ENCODE measurements at places on chromosomes 4 and X.

- no peak for DNase-seq
These were observed 23.1 kb upstream of the GATB start for GRCh38 chr4:151783867-151784266.

- DNase-seq, result no peak
These were observed 133.8 kb upstream of the STX18 start for GRCh38 chr4:4675641-4676040.

GRCh38 chr4:20194123-20195013 lies 57.3 kb upstream of the SLIT2 start:
- no peak for DNase-seq

GRCh38 chr4:14254926-14255325 lies 627.4 kb upstream of the BOD1L1 start:
- no peak for DNase-seq

DNA sequence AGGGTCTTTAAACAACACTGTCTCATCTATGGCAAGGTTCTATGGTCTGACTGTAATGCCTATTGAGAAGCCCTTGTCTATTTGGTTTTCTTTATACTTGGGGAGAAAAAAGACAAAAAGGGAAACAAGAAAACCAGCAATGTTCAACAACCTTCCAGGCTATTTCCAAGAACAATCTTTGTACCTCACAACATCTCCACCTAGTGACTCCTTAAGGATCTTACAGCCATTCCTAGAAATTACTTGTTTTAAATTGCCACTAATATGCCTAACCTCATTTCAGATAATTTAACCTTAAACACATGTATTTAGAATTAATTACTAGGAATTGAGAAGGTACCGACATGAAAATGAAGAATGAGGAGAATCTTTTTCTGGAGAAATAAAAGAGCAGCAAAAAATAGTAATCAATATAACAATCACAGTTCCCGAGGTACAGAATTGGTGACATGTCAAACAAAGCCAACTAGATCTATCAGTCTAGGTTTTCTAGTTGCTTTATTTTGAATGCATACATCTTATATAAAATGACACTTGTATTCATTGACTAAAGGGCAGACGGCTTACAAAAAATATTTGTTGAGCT lies 1.6 kb upstream of the RBM46 start:
- no peak for DNase-seq

- no peak for DNase-seq
These were observed 828.6 kb downstream of the ADGRL3 start for GRCh38 chr4:62028745-62029144.

- no peak for DNase-seq
These were observed 376.4 kb upstream of the NOCT start for GRCh38 chr4:138639018-138639741.

DNA sequence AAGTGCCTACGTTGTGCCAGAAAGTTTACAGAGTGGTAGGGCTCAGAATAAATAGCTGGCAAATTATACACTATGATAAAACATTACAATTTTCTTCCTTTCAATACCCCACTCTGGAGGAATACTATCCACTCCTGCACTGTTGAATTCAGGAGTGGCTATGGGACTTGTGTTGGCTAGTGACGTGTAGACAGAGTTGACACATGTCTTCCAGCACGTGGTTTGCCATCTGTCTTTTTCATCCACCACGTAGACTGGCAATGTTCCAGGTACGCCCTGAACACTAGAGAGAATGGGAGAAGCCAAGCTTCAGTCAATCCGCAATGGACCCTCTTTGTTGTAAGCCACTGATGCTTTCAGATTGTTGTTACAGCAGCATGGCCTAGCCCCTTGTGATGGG lies 168.8 kb upstream of the RBPJ start:
- no peak for DNase-seq

- no peak for DNase-seq
These were observed 157.6 kb downstream of the DCK start for GRCh38 chr4:71151054-71151453.

- no peak for DNase-seq
These were observed 367.8 kb upstream of the RASGEF1B start for GRCh38 chr4:81839347-81840042.

- DNase-seq, result no peak
These were observed 70.0 kb downstream of the MGST2 start for GRCh38 chr4:139735381-139736273.

- DNase-seq, result no peak
These were observed 117.9 kb downstream of the TBC1D19 start for GRCh38 chr4:26701786-26702227.

DNA sequence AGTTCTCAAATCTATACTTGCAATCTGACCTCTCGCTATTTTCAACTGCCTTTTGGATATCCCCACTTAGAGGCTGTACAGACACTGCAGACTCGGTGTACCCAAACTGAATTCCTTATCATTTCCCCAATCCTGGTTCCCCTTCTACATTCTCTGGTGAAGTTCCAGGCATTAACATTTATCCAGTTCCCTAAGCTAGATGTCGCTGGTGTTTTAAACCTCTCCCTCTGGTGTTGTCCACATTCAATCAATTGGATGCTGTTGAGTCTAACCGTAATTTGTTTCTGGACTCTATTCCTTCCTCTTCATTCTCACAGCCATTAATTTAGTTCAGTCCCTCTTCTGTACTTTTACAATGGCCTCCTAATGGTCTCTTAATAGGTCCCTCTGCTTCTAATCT lies 7.2 kb upstream of the STK26 start:
- no peak for DNase-seq

- no peak for DNase-seq
These were observed 59.1 kb downstream of the MID1IP1 start for GRCh38 chrX:38860106-38861013.

GRCh38 chrX:86579777-86580176 lies 431.5 kb downstream of the DACH2 start:
- no peak for DNase-seq

DNA sequence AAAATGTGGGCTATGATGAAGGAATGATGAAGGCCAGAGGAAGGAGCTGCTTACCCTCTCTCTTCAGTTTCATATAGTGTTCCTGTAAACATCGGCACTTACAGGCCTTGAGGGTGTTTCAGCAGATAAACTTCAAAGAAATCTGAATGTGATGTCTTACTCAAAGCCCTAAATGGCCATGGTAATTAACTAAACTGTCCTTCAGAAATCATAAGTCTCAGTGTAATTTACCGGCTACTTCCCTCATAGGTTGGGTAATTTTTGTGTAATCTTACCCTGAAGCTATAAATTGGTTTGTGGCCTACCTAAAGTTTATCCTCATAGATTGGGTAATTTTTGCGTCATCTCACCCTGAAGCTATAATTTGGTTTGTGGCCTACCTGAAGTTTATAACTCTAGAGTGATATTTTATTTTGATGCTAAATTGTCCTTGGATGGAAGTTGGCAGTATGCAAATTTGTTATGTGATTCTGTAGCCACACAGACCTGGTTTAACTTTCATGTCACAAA lies 2700.3 kb downstream of the ARAP2 start:
- no peak for DNase-seq

DNA sequence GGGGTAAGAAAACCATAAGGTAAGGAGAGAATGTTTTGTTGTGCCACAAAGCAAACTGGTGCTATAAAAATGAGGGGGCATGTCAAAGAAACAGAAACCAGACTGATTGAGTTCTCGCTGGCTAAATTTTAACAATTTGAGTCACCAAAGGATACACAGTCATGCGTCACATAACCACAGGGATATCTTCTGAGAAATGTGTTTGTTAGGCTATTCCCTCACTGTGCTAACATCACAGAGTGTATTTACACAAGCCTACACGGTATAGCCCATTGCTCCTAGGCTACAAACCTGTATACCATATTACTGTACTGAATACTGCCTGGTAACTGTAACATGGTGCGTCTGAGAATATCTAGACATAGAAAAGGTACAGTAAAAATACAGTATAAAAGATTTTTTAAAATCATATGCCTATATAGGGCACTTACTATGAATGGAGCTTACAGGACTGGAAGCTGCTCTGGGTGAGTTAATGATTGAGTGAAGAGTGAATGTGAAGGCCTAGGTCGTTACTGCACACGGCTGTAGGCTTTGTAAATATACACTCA lies 50.1 kb downstream of the FBXW7 start:
- DNase-seq, result no peak

GRCh38 chr4:19580095-19580494 lies 671.6 kb upstream of the SLIT2 start:
- no peak for DNase-seq

GRCh38 chr4:158929939-158930638 lies 161.3 kb downstream of the FNIP2 start:
- no peak for DNase-seq

GRCh38 chr4:47882228-47882627 lies 32.2 kb downstream of the NFXL1 start:
- no peak for DNase-seq

DNA sequence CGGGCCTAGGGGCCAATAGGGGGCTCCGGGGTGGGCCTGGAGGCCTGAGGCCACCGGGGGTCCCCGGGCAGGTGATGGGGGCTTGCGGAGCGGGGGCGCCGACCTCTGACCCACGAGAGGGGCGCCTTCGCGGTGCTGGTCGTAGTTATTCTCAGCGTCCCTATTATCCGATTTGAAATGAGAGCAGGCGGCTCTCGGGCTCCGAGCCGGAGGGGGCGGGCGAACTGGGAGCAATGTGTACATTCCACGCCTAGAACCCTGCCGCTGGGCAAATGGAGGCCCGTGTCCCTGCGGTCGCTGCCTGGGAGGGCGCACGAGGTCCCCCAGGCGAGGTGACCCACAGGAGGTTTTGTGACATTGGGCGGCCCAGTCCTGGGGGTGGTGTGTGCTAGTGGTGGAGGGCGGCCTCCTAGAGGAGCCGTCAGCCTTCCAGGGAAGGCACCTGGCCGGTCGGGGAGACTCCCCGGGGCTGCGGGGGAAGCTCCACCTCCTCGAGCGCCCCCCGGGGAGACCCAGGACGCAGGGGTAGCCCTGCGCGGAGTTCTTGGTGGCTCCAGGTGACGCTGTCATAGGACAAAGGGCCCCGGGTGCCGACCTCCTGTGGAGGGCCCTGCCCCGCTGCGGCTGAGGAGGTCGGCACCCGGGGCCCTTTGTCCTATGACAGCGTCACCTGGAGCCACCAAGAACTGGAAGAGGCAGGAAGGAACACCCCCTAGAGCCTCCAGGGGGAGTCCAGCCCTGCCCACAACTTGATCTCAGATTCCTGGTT lies 102.6 kb upstream of the PRKX start:
- no peak for DNase-seq

DNA sequence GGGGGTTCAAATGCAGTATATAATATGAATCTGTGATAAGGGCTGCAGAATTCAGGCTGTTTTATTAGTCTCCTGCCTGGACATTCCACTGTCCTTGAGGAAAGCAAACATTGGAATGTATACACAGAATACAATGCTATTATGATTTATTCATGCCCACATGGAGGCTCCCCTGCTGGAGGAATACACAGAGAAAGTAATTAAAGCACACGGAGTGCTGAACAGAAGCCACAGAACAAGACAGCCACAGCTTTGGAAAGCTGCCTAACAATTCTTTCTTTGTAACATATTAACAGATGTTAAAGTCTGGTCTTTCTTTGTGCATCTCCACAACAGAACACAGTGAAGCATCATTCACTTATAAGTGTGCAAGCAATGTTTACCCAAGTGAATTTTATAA lies 155.8 kb downstream of the ARAP2 start:
- no peak for DNase-seq

- no peak for DNase-seq
These were observed 224.0 kb downstream of the APBB2 start for GRCh38 chr4:40990236-40990898.

- no peak for DNase-seq
These were observed 39.8 kb downstream of the SNCA start for GRCh38 chr4:89797117-89797516.

DNA sequence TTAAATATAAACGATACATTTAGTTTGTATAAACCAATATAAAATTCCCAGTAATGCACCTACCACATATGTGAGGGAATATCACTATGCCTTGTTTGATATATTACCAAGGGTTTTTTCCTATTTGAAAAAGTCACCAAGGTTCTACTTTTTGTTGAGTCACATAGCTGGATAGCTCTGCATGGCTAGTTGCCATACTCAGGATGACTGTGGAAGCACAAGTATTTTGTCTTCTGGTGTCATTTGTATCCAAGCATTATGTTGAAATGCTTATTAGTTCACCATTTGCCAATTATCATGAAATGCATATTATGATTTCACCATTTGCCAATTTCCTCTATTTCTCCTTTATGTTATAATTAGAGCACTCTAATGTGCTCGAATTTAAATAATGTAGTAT lies 162.7 kb upstream of the TTC29 start:
- no peak for DNase-seq

- DNase-seq, result no peak
These were observed 64.1 kb upstream of the GPM6A start for GRCh38 chr4:175875993-175876771.

GRCh38 chr4:21571100-21571499 lies 377.5 kb downstream of the KCNIP4 start:
- no peak for DNase-seq

- DNase-seq, result no peak
These were observed 2043.8 kb downstream of the ARAP2 start for GRCh38 chr4:34200535-34200934.

DNA sequence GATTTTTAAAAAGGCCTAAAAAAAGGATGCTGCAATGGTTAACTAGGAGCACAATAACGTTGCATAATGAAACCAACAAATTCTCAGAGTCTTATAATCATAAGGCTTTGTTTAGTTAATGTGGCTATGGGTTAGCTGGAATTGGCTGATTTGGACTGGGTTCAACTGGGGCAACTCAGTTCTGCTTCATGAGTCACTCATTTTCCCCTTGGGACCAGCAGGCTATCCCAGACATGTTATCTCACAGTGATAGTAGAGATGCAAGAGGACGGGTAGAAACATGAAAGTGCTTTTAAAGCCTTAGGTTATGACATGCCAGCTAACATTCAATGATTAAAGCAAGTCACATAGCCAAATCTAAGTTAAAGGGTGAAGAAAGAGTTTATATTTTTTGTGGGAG lies 189.2 kb upstream of the GK2 start:
- DNase-seq, result no peak

Data from DMS79 (cell line).